ENCODE measurements at places on chromosomes 1 and 21. TPM values are rescaled to one million over a fixed set of nuclear protein-coding genes. Genes with fewer than 3 reads are reported as not detected.

DMRTA2 gene
- polyA plus RNA-seq = 0.26 TPM

FAAH gene
- 33.2 TPM for polyA plus RNA-seq

HSD3B2 gene
- 0.23 TPM for polyA plus RNA-seq

TNFRSF8 gene
- 0.74 TPM for polyA plus RNA-seq

IGSF21 gene
- 0.95 TPM for polyA plus RNA-seq

PHLDA3 gene
- polyA plus RNA-seq = 46.1 TPM

RXFP4 gene
- polyA plus RNA-seq = not detected

PTGER3 gene
- polyA plus RNA-seq = 15.2 TPM

GRCh38 chr1:79599257-79599656 is 592.7 kb upstream of the ADGRL4 start:
- DNase-seq = no peak

DNA sequence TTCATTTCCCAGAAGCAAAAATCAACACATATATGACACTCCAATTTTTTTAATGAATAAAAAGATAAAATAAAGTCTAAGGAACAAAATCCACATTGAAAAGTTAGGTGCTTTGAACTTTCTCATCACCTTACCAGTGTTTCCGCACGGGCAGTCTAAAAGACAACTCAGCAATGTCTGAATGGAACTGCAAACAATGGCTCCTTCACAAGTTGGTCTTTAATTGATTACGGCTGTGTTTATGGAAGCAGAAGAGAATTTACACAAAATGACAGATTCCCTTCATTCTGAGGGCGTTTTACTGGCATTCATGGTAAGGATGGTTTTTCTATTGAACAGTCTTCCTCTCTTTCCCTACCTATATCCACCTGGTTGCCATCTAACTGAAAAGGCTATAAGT is 65.0 kb upstream of the RNPC3 start:
- DNase-seq = no peak

GRCh38 chr1:22607154-22607553 is 29.3 kb upstream of the C1QA start:
- DNase-seq = no peak

GRCh38 chr1:59696421-59697115 is 118.2 kb upstream of the HOOK1 start:
- DNase-seq = no peak

GRCh38 chr1:195026792-195027191 is 1581.4 kb downstream of the KCNT2 start:
- no peak for DNase-seq

DNA sequence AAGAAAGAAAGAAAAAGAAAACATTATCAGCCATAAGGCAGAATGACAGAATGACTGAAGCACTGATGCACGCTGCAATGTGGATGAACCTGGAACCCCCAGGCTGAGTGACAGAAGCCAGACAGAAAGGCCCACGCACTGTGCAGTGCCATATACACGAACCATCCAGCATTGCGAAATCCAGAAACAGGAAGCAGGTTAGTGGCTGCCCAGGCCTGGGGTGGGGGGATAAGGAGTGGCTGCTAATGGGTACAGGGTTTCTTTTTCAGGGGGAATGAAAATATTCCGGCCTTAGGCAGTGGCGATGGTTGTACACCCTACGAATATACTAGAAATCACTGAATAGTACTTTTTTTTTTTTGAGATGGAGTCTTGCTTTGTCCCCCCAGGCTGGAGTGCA is 57.0 kb downstream of the CHD5 start:
- peak; percentile 27 for DNase-seq

DNA sequence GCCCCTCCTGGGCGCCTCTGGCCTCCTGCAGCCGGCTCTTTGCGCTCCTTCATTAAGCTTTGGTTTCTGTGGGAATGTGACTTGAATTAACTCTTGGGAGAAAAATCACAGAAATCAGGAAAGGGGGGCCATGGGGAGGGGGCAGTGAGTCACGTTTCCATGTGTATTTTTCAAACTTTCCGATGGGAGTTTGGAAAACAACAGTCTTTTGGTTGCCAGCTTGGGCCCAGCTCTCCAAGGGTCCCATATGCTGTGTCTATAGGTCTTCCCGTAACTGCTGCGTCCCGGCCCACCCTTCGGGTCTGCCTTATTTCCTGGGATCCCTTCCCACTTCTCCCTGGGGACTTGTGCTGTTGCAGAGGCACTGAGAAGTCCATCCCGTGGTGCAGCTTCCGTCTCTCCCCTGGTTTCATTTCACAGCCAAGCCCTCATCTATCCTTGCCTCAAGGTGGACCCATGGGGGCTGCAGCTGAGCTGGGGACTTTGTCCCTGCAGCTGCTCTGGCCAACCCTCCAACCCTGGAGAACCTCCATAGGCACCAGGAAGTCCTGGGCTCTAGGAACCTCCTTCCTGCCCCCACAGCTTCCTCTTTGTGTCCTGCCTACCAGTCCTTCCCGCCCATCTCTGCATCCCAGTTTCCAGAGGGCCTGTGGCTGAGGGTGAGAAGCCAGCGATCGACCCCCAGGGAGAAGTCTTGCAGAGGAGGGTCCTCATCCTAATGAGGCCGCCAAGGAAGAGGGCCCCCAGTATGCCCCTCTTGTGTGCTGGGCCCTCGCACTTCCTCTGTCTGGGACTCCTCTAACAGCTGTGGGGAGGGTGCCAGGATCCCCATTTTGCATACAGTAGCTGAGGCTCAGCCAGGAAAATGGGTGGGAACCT is 11.6 kb upstream of the LMNA start:
- no peak for DNase-seq

DNA sequence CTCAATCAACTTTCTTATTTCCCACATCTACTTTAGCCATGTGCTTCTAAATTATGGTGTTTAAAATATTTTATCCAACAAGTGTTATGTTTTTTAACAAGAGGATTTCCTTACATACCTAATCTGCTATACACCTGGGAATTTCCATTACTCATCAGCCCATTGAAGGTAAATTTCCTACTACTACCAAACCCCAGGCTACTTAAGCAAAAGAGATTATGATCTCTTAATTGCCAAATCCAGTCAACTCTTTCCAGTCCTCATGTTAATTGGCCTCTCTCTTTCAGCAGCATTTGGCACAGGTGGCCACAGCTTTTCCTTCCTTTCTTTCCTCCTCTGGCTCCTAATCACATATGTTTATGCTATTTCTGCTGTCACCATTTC is 5.1 kb upstream of the C1orf162 start:
- DNase-seq = no peak

- no peak for DNase-seq
Observed at GRCh38 chr1:244349103-244349531, 102.6 kb downstream of the ADSS2 start.

DNA sequence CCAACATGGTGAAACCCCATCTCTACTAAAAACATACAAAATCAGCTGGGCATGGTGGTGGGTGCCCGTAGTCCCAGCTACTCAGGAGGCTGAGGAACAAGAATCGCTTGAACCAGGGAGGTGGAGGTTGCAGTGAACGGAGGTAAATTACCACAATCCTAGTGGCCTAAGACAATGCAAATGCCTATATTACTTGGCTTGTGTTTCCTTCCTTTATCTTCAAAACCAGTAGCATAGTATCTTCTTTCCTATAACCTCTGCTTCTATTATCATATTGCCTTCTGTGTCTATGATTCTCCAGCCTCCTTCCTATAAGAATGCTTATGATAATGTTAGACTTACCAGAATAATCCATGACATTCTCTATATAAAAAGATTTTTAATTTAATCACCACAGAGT is 156.2 kb upstream of the RGS18 start:
- no peak for DNase-seq

DNA sequence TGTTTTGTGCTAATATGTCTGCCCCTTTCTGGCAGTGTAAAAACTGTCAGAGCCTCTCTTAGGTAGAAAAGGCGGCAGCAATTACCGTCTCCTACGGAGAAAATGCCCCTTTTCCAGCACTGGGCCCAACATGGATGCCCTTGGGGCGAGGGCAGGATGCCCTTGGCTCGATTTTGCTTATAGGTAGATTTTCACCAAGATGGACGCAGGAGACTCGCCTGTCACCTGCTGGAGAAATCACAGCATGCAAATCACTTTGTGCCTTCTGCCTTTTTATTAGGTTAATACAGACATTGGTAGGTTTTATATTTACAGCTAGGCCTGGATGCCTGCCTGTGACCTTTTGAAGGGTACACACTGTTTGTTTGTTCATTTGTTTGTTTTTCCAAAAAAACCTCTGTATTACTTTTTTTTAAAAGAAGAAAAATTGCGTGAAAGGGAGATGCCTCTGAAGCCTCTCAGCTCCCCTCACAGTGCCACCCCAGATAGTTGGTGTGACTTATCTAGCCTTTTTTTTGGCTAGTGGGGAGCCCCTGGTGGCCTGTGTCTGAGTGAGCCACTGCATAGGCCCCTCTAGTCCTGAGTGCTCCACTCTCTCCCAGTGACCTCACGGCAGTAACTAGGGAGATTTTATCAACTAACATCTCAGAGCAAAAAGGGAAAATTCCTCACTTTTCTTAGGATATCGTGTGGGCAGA is 2.5 kb downstream of the ATP1B1 start:
- no peak for DNase-seq

GRCh38 chr1:181135437-181135731 is 46.9 kb downstream of the IER5 start:
- DNase-seq = peak; percentile 52

DNA sequence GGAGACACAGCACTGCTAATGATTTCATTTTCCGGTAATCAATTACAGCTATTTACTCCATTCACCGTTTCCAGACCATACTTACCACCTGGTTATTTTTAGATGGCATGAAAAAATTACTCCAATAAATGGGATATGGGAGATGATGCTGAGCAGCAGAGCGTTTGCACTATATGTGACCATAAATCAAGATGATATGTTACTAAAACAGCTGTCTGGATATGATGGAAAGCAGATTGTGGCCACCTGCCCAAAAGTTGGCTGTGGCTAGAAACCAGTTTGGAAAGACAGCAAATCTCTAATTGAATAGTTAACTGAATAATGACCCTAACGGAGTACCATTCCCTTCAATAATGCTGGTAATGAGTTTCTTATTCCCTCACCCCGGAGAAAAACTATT is 22.5 kb upstream of the KCTD3 start:
- DNase-seq = no peak

GRCh38 chr1:156935505-156936128 is 15.2 kb downstream of the LRRC71 start:
- DNase-seq = peak; percentile 55

DNA sequence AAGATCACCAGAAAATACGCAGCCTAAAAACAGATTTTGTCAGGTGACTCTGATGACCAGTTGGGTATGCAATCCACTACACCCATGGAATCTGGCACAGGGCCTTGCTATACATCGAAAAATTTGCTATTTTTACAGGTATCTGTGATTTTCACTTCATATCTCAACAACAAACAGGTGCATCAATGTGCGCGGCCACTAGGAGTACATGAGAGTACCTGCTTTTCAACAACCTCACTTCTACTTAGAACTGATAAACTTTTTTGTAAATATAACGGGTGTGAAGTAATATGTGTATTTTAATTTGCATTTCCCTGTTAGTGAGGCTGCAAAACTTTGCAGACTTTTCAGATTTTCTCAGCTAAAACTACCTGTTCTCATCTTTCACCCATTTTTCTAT is 80.8 kb downstream of the SLC45A1 start:
- no peak for DNase-seq

DNA sequence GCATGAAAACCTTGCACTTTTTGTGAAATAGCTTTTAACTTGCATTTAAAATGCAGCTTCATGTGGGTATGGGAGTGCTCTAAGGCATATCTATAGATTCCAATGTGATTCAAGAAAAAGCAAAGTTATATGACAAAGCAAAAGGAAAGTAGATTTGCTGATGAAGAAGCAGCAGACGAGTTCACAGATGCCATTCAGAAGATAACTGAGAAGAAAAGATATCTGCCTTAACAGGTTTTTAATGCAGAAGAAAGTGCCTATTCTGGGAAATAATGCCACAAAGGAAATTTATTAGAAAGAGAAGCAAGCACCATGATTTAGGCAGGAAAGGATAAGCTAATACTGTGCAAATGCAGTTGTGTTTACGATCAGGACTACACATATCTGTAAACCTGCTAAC is 68.1 kb downstream of the PHTF1 start:
- DNase-seq = no peak

DNA sequence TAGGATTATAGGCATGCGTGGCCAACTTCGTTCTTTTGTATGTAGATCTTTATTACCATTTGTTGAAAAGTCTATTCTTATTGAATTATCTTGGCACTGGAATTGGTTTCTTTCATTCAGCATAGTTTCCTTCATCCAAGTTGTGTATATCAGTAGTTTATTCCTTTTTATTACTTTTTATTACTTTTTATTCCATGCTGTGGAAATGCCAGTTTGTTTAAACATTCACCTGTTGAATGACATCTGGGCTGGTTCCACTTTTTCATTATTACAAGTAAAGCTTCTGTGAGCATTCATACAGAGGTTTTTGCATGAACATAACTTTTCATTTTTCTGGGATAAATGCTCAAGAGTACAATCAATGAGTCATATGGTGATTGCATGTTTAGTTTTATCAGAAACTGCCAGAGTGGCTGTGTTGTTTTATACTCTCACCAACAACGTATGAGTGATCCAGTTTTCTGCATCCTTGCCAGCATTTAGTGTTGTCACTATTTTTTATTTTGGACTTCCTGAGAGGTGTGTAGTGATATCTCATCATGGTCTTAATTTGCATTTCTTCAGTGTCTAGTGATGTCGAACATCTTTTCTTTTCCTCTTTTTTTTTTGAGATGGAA is 28.6 kb downstream of the PTPRU start:
- DNase-seq = no peak

- DNase-seq = no peak
Observed at GRCh38 chr1:178241837-178242236, 147.9 kb downstream of the RASAL2 start.

DNA sequence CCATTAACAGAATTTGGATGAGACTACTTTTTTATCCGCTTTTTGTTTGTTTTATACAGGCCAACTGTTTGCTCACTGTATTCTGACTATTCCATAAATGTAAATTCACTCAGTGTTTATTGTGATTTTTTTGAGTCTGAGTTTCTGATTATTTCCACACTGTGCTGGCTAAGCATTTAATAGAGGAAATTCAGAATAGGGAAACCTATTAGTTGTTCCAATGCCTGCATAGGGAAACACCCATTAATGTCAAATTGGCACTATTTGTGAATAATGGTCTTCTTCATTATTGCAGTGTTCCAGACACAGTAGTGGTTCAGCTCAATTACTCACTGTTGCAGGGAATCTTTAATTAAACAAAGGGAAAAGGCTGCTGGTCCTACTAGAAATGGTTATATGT is 174.7 kb upstream of the SGIP1 start:
- no peak for DNase-seq

DNA sequence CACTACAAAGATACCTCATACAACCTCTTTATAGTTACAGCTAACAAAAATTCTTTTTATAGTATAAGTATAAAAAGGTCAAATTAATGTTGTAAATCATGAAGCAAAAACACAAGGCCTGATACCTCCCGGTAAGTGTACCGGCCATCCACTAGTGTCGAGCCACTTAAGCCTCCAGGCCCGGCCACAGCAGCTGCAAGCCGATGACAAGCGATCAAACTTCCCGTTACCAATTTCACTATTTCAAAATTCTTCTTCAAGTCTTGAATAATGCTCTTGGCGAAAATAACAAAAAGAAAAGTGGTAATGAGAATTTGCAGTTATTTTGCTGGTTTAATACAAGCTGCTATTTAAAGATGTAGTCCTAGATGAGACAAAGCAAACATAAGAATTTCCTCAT is 67.6 kb downstream of the USP24 start:
- no peak for DNase-seq

Data from aorta (tissue), 5 donors.